Liver (tissue), 10 donors: ENCODE measurements at places on chromosomes 3 and 15.

DNA sequence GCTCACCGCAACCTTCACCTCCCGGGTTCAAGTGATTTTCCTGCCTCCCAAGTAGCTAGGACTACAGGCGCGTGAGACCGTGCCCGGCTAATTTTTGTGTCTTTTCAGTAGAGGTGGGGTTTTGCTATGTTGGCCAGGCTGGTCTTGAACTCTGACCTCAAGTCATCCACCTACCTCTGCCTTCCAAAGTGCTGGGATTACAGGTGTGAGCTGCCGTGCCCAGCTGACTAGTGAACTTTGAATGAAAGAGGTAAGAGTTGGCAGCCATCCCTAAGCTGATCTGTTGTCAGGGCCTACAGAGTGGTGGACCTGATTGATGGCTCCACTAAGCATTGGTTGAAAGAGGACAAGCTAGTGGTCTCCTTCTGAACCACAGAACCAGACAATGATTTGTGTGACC, 15.3 kb downstream of the PXK start:
- peaks cover 3% of the 10 kb centered on the region for H3K4me1 ChIP-seq
- no peak overlapping the region for H3K4me3 ChIP-seq
- no peaks in the 10 kb centered on the region for H3K36me3 ChIP-seq
- no peak overlapping the region for H3K27ac ChIP-seq
- H3K27me3 ChIP-seq, result no peaks in the 10 kb centered on the region

DNA sequence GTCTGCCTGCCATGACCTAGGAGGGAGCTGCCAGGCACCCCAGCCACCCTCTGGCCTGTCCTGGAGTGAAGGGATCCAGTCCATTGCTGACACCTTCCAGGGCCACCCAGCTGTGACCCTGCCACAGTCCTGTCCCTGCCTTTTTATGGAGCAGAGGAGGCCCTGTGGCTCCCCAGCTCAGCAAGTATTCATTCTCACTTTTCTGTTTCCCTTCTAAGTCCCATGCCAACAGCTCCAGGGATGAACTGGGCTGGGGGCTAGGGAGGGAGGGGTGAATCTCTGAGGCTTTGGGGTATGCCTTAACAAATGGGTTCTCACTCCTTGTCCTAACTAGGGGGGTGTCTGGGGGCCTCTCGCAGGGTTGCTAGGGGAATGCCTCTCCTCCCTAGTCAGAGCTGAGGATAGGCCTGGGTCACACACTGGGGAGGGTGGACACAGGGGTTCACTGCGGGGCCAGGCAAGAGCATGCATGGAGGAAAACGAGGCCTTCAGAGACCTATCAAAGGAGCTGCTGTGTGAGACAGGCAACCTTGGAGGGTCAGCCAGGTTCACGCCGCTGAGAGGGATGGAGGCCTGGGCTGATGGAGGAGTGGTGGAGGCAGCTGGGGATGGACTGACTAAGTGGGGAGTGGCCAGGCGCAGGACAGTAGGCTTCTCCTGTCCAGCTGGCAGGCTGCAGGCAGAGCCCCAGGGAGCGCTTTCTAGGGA, 31.8 kb downstream of the EPHB3 start:
- H3K4me3 ChIP-seq, result no peak overlapping the region
- no peak overlapping the region for H3K27ac ChIP-seq
- peaks cover 3% of the 10 kb centered on the region for H3K4me1 ChIP-seq
- no peak for DNase-seq
- no peaks in the 10 kb centered on the region for H3K27me3 ChIP-seq
- no peaks in the 10 kb centered on the region for H3K36me3 ChIP-seq

DNA sequence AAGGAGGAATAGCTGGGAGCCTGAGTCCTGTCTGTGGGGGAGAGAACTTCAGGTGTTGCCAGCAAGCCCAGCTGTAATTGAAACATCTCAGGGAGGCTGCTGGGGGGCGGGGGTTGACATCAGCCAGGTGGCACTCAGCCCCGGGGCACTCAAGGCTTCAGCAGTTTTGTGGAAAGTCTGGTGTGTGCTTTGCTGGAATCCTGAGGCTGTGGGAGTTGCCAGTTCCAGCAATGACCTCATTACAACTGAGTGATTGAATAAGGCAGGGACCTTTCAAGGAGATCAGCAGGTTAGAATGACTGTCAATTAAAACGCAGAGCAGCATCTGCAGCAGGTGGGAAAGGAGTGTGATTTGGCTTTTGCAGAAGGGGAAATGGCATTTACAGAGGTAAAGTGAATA, 75.7 kb downstream of the FAM43A start:
- DNase-seq, result no peak
- no peak overlapping the region for H3K4me3 ChIP-seq
- H3K27ac ChIP-seq, result no peak overlapping the region
- no peaks in the 10 kb centered on the region for H3K36me3 ChIP-seq
- no peaks in the 10 kb centered on the region for H3K4me1 ChIP-seq
- no peaks in the 10 kb centered on the region for H3K27me3 ChIP-seq

- H3K4me3 ChIP-seq, result peak overlapping the region; percentile 93
- H3K27me3 ChIP-seq, result no peaks in the 10 kb centered on the region
- peaks cover 2% of the 10 kb centered on the region for H3K36me3 ChIP-seq
- peak overlapping the region; percentile 66 for H3K27ac ChIP-seq
These were observed 453 bp downstream of the ZDHHC23 start for GRCh38 chr3:113948015-113948917.

GRCh38 chr15:78207641-78208340, 26.6 kb downstream of the ACSBG1 start:
- no peak overlapping the region for H3K27ac ChIP-seq
- no peak for DNase-seq
